ENCODE measurements at places on chromosomes 5 and 9.
A peak's percentile ranks its signal among the peaks of the same experiment; 100 is the strongest.

DNA sequence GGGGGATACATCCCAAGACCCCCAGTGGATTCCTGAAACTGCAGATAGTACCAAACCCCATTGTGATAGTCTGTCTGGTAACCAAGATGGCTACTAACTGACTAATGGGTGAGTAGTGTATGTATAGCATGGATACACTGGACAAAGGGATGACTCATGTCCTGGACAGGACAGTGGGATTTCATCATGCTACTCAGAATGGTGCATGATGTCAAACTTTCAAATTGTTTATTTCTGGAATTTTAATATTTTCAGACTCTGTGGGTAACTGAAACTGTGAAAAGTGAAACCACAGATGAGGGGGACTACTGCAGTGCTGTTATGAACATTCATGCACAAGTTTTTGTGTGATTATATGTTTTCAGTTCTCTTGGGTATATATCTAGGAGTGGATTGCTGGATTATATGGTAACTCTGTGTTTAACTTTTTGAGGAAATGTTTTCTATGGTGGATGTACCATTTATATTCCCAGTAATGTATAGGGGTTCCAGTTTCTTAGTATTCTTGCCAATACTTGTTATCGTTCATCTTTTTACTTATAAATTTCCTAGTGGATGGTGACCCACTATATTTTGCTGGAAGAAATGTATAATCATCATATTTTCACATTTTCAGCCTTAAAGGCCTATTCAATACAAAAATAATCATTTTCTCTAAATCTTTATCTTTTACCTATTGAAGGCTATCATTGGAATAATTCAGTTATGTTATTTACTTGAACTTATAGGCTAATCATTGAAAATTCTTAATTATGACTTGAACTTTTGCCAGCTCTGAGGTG, 140.9 kb downstream of the NR3C1 start:
- DNase-seq = no peak

DNA sequence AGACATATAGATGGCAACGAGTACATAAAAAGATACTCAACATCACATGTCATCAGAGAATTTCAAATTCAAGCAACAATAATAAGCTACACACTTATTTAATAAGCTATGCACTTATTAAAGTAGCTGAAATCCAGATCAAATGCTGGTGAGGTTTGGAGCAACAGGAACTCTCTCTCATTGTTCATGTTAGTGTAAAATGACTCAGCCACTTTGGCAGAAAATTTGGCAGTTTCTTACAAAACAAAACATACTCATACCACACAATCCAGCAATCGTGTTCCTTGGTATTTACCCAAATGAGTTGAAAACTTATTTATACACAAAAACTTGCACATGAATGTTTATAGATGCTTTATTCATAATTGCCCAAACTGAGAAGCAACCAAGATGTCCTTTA, 131.5 kb upstream of the NFIL3 start:
- no peak for DNase-seq

DNA sequence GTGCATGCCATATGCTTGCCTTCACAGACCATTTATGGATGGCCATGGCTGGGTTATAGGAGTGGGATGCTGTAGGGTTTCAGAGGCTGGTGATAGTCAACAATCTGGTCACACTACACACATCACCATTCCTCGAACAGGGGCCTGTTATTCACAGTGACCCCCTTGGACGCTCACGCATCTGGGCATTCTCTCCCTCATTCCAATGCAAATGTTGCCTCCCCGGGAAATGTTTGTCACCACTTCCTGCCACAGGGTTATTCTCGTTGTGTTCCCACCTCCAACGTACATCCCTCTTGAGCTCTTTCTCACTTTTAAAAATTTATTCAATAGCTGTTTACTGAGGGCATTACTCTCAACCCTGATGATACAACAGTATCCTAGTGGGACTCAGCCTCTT, 135.4 kb downstream of the SCAMP1 start:
- no peak for DNase-seq

GRCh38 chr9:130191749-130192120, 19.5 kb downstream of the NCS1 start:
- no peak for DNase-seq

- no peak for DNase-seq
Measured at GRCh38 chr5:165187815-165188214, 1682.4 kb downstream of the MAT2B start.

GRCh38 chr9:1997646-1998045, 17.5 kb upstream of the SMARCA2 start:
- DNase-seq = no peak

- DNase-seq = no peak
Measured at GRCh38 chr9:91089405-91090129, 272.2 kb downstream of the AUH start.

DNA sequence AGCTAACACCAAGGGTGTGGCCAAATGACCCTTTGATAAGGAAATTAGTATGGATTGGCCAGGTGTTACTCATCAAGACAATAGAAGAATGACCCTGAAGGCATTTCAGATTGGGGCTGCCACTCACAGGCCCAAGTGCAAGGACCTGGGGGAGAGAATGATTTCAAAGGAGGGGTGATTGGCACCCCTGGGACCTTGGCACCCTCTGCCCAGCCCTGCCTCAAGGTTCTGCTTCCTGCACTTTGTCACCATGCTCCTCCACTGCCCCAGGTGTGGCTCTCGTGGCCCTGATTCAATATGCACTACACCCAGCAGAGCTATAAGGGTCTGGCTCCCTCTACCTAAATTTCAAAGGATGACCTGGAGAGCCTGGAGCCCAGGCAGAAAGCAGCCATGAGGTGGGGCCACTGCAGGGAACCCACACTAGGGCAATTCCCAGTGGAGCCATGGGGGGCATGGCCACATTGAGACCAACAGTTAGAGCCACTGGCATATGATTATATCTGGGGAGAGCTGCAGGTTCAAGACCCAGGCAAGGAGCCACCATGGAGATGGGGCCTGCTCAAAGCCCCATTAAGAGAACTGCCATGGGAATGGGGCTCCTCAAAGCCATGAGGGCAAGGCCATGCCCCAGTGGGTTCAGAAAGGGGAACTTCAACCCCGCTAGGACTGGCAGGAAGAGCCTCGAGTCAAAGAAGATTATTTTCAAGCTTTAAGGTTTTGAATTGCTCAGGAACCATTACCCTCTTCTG, 93.0 kb downstream of the CEMIP2 start:
- DNase-seq = no peak

DNA sequence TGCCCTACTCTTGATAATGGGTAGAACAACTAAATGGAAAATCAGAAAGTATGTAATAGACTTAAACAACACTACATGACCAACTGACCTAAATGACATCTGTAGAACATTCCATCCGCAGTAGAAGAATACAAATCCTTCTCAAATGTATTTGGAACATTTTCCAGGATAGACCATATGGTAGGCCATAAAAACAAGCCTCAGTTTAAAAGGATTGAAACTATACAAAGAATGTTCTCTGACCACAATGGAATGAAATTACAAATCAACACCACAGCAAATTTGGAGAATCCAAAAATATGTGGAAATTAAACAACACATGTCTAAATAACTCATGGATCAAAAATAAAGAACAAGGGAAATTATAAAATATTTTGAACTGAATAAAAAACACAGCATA, 189.2 kb downstream of the NDUFS4 start:
- DNase-seq = no peak

DNA sequence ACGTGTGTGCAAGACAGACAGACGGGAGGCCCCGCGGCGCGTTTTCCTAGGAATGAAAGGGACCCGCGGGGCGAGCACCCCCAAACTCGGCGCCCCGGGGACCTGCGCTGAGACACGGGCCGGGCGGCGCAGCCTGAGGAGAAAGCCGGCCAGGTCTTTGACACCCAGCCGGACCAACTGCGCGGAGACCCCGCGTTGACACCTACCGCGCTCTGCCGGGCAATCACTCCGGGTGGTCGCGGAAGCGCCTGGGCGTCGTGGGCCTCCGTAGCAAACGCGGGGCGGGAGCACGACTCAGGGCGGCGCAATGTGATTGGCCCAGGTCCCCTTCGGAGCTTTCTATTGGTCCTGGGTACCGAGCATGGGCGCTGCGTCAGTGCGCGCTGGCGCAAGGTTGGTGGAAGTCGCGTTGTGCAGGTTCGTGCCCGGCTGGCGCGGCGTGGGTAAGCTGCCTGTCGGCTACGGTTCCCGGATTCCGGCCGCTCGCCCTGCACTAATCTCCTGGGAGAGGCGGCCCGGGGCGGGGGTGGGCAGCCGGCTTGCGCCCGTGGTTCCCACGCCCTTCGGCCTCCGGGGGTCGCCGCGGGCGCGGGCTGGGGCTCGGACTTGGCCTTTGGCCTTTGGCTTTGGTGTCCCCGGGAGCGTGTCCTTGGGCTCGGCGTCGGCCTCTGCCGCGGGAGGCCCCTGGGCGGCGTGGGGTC, at the start of the genes FASTKD3 and MTRR:
TSS of gene FASTKD3 (minus strand) at position 259 of the 701 bp plus-strand sequence. CDS start 948 bp downstream, outside the sequence.
TSS of gene MTRR (plus strand) at position 376 of the 701 bp plus-strand sequence. CDS start 1,647 bp downstream, outside the sequence.
- peak; percentile 80 for DNase-seq

Data from amygdala (tissue), 56 donors.